ENCODE measurements at places on chromosomes 3 and 15.
A peak's percentile ranks its signal among the peaks of the same experiment; 100 is the strongest.

DNA sequence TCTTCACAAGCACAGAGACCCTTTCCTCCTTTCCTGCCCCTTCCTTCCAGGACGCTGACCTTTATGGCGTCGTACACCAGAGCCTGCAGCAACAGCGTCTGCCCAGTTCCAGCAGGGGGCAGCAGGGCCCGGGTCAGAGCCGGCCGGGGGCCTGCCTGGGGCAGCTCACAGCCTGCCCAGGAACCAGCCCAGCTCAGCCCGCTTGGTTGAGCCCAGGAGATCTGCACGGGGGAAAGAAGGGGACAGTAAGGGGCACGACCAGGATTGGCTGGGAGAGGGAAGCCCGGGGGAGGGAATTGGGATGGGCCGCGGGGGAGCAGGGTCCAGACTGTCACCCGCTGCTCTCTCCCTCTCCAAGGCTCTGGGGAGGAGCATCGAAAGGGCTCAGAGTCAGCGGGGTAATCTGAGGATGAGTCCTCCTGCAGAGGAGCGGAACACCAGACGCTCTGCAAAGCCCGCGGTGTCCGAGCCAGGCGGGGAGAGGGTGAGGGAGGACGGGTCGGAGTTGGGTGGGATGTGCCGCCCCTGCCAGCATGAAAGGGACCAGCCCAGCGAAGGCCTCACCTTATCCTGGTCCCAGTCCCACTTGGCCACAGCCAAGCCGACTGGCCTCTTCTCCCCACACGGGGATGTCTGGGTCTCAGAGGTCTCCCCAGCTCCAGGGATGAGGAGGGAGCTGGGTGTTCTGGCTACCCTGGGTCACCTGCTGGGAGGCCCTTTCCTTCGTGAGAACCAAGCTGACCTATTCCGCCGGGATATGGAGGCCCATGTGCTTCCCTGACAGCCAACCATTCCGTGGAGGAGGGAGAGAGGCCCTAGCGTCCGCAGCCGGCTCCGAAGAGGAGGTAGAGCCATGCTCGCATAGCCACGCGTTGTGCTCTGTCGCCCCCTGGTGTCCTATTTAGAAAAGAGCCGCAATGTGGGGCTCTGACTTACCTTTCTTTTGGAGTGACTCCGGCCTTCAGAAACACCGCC is 7.4 kb upstream of the IGDCC3 start:
- DNase-seq, result peak; percentile 65

GRCh38 chr3:18937574-18937973 is 210.7 kb upstream of the KCNH8 start:
- no peak for DNase-seq

- no peak for DNase-seq
These were observed 12.7 kb upstream of the ACTC1 start for GRCh38 chr15:34808016-34808415.

DNA sequence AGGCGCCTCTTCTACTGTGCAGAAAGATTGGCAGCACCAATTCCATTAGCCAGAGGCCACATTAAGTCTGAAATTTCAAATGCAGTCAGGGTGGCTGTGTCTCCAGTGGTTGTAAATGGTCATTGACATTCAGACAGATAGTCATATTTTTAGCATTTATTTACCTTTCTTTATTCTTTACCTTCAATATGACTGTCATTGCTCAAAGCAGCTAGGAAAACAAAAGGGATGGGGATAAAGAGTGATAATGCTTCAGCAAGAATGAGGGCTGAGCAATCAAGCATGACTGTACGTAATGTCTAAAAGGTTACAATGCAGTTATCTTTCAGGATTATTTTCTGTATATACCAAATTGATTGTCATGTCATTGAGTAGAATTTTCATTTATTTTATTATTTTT is 360.4 kb downstream of the EFHB start:
- DNase-seq, result no peak

DNA sequence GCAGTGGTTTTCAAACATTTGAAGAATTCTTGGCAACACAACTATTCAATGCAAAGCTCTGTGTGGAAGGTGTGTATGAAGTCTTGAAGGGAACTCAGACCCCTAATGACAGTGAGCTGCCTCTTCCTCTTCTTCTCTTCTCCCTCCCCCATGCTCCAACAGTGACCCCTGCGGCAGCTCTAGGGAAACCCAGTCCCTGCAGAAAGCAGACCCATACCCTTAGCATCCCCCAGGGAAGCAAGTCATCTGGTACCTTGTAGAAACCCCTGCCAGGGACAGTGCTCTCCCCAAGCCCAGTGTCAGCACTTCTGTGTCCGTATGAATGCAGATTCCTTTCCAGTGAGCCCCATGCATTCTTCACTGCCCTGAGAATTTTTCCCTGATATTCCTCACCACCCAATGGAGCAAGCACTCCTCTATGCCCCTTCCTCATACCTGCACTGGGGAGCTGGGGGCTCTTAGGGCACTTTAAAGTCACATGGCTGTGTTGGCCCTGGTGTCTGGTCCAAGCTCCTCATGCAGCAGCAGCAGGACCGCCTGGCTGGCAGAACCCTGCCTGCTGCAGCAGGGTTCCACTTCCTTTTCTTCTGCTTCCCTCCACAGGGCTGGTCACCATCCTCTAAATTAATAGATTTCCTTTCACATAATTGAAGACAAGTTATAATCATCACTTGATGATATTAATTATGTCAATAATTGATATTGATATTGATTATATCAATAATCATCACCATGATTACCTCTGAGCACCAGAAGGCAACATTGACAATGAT is 442.5 kb downstream of the EPHB1 start:
- no peak for DNase-seq

- DNase-seq, result no peak
These were observed 796 bp upstream of the DOCK3 start for GRCh38 chr3:50673931-50674330.

DNA sequence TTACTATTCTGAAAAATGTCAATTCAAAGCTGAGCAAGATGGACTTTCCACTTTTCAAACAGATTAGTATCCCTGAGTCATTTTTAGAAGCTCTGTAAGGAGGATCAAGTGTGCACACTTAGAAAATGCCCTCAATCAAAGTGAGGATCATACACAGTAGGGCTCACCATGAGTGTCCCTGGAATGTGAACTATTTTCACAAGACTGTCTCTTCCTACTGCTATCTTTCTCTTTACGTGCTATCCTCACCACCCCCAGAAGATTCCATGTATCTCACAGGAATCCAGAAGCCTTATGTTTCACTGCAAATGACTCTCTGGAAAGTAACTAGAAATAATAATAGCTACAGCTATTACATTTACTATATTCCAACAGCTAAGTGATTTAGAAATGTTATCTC is 349.9 kb upstream of the TGFBR2 start:
- no peak for DNase-seq

- DNase-seq, result no peak
These were observed 190.8 kb downstream of the XXYLT1 start for GRCh38 chr3:195080125-195080524.

- no peak for DNase-seq
These were observed 5.6 kb downstream of the GREM1 start for GRCh38 chr15:32723171-32723948.

DNA sequence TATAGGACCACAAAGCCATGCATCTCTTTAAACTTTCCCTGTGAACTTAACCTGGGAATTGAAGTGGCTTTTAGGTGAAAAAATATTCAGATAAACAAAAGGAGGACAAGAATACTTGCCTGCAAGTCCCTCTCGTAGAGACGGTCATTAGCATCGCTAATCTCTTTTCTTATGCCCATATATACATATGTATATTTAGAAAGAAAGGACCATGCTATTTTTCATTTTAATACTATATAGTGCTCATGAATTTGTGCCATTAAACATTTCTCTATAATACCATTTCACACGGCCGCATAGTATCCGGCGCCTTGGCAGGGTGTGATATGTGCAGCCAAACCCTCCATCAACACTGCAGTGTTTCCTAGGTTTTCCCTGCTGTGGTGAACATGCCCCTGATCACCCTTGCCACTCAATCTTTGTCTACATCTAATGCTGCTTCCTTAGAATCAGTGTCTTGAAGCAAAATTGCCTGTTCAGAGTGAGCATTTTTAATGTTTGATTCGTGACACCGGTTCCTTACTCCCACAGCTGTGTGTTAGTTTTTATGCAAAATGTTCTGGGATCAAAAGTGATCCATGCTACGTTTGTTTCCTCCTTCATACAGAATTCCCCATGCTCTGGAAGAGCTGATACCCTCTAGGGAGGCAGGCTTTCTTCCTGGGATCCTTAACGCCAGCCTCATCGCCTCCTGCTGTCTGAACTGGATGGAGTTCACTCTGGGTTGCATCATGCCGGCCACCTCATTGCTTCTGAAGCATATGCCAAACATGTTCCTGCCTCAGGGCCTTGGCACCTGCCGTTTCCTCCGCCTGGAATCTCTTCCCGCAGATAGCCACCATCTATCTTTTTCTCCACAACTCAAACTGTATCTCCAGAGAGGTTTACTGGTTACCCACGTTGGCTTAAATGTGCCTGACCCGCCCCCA is 118.1 kb downstream of the FBLN2 start:
- no peak for DNase-seq

GRCh38 chr3:10116138-10116460 is 624 bp downstream of the BRK1 start:
- no peak for DNase-seq

DNA sequence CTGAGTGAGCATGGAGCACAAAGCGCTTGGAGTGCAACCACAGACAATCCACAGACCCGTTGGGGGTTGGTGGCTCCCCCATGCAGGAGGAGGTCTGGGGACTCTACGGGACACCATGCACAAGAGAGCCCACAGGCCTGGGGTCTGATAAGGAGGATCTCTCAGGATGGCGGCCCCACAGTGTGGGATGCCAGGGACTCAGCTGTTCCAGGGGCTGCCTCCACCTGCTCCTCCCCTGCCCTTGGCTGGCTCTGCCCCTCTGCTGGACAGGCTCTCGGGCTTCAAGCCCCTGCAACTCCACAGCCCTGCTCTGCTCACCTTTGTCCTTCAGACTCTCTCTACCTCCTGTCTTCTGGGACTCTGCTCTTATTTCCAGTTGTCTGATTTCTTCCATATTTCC is 184.5 kb upstream of the CHRNA7 start:
- no peak for DNase-seq

DNA sequence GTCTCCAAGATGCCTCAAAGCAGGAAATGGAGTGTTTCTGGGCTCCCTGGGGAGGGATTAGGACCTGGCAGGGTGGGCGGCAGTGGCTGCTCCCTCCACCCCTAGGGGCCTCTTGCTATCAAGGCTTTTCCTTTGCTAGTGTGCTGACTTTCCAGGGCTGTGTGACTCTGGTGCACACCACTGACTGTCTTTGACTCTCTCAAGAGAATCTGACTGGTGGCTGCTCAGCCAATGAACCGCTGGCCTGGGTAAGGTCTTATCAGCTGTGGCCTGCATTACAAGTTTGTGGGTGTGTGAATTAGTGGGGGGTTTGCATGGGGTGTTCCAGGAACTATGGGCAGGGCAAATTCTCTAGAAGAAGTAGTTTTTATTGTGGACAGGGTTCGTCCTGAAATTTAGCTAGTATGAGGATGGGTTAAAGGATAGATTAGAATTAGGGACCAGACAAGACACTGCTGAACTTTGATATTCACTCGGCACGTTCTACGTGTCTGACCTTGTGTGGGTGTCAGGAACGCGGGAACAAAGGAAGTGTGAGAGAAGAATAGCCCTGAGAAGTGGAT is 29.5 kb downstream of the SIAH2 start:
- DNase-seq, result no peak

DNA sequence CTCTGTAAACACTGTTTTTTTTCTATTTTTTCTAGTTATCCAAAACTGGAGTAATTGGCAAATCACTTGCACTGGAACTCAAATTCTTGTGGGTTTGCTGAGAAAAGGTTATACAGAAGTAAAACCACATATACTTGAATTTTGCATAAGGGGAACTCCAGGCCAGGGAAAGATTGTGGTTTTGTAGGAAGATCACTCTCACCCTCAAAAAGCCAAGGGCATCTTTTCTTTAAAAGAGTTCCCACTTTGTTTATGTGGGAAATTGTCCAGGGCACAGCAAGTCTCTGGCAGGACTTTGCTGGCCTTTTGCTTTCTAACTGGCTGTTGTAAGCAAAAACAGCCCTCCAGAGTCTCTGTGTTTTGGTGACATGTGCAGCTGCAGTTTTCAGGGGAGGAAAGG is 340.3 kb upstream of the RBMS3 start:
- DNase-seq, result no peak

DNA sequence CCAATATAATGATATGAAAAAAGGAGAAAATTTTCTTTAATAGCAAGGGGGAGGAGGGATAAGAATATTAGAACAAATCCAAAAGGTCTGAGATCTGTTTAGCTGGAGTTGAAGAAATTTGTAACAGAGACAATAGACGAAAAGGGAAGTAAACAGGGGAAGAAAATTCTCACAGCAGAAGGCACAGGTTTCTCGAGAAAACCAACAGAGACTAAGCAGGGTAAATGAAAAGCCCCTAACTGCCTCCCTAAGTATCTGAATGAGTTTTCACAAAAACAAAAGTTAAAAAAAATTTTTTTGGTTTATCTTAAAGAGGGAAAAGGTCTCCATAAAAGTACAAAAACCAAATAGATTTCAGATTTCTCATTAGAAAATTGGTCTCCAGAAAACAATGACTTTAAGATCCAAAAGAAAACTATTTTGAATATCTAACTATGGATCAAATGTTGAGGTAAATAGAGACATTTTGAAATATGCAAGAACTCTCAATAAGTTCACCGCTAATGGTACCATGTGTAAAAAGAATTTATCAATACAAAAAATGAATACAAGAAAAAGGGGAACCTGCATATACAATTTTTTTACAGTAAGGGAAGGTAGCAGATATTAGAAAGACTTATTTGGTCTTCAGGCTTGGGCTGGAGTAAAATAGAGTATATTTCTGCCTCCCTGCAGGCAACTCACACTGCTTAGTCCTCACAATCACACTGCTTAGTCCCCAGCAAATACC is 23.9 kb upstream of the NEK10 start:
- no peak for DNase-seq

- no peak for DNase-seq
These were observed 302.5 kb downstream of the ZNF621 start for GRCh38 chr3:40827226-40827625.

- DNase-seq, result no peak
These were observed 104.8 kb upstream of the MEX3B start for GRCh38 chr15:82150645-82151044.

DNA sequence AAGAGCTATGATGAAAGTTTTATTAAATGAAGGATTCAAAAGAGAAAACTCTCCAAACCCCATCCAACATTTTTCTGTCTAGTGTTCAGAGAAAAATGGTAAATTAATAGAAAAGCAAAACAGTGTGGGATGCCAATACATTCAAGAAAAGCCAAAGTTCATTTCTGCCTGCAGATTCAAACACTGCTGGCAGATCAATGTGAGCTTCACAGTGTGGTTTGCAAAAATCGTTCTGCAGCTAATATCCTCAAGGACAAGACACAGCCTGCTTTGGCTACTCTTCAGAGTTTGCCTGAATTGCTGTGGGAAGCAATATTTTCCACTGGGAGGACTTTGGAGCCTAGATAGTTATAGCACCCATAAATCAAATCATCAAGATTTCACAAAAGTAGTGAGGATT is 619.9 kb upstream of the SUCLG2 start:
- no peak for DNase-seq

DNA sequence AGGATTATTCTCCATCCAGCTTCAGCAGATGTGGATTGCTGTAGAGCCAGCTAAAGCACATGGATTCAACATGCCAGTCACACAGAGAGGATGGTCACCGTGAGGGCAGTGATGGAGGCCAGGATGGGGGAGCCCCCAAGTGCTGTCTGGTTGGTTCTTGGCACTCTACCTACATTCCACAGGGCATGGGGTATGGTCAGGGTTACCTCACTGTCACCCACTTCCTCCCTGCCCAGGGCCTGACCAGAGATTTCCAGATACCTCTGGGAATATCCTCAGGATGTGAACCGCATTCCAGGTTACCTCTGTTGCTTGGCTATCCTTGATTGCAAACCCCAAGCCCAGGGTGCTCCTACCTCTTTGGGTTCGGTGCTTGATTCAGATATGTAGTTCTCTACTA is 147.3 kb upstream of the TRIM42 start:
- no peak for DNase-seq

- DNase-seq, result no peak
These were observed 35.5 kb downstream of the ASTE1 start for GRCh38 chr3:130991126-130991525.

All from activated CD8-positive, alpha-beta memory T cell treated with anti-CD3 and anti-CD28 coated beads for 1 hour (primary cell).